Stimulated activated CD8-positive, alpha-beta memory T cell treated with anti-CD3 and anti-CD28 coated beads, Interleukin-2, amount 100 ng/mL, for 1 hour (primary cell): ENCODE measurements at places on chromosomes 12 and 14.
A peak's percentile ranks its signal among the peaks of the same experiment; 100 is the strongest.

DNA sequence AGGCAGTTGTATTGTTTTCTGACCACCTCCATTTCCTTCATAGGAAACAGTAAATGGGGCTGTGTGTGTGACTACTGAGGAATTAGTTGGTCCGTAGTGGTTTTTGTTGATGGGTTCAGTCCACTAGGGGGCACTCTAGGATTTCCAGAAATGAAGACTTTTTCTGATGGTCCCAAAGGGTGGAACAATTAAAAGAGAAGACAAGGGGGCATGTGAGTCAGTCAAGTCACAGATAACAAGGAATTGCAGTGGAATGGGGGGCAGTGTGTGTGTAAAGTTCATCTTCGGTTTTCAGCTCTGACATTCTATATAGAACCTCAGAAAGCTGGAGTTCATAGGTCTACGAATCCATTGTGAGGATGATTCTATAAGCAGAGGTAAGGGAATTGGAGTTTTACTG is 186.6 kb upstream of the OR4E1 start:
- no peak for DNase-seq

DNA sequence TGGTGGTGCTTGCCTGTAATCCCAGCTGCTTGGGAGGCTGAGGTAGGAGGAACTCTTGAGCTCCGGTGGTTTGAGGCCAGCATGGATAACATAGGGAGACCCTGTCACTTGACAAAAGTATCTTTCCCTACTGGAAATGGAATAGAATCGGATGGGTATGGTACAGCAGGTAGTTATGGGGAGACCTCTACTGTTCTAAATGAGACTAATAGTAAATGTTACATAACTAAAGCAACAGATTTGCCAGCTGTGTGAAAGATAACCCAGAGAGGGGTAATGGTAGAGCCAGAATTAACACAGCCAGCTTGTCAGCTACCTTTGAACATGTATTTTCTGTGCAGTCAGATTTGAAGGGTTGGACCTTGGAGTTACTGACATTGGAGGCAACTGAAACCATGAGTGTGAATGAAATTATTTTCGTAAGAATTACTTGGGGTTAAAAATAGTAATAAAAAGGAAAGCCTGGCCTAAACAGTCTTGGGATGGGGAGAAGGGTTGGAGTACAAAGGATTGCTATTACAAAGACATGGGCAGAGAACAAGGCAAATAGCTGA is 21.7 kb upstream of the NUP107 start:
- no peak for DNase-seq

- DNase-seq = peak; percentile 33
These were observed at the start of gene B4GALNT1 for GRCh38 chr12:57632958-57633840. Gene B4GALNT1, minus strand, starts transcription at chr12:57633201. Its CDS starts 1,069 bp downstream, at chr12:57632132.

GRCh38 chr12:6167327-6168280 is 32.6 kb upstream of the CD9 start:
- peak; percentile 31 for DNase-seq

DNA sequence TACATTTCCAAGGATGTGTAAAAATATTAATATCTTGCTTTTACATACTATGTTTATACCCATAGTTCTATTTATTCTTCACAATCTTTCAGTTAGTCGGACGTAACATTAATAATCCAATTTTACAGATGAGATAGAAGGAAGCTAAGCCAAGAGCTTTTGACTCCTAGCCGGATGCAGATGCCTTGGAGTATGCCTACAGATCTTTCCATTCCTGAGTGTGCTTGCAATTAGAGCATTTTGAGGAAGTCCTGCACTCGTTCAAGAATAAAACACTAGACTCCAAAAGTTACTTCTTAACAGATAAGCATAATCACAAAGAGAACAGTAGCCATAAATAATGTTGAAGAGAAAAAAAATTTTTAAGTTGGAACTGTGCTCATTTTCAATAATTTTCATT is 337.6 kb upstream of the CLEC14A start:
- DNase-seq = no peak

GRCh38 chr14:35808076-35808637 is 938 bp downstream of the RALGAPA1 start:
- DNase-seq = no peak

DNA sequence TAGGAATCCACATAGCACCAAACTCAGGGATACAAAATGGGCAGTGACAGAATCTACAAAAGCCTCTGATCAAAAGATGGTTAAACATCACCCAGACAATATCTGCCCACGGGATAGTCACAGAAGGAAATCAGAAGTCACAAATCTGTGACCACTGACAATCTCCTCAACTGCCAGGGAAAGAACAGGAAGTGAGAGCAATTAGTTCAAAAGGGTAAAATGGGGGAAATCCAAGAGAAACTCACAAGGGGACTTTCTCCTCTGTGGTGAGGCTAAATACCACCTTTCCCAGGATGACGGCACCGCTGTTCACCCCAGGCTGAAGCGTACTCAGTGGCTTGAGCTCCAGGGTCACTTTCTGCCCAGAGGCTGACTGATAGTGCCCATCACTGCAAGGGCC is 10.7 kb downstream of the TTC5 start:
- no peak for DNase-seq

GRCh38 chr12:67909681-67910080 is 79.6 kb upstream of the IFNG-AS1 start:
- no peak for DNase-seq

GRCh38 chr12:94586589-94587259 is 63.6 kb downstream of the TMCC3 start:
- DNase-seq = no peak

- DNase-seq = no peak
These were observed 253.4 kb upstream of the SRRM4 start for GRCh38 chr12:118727979-118728366.

- DNase-seq = no peak
These were observed 5.0 kb upstream of the SRSF9 start for GRCh38 chr12:120474616-120474960.

DNA sequence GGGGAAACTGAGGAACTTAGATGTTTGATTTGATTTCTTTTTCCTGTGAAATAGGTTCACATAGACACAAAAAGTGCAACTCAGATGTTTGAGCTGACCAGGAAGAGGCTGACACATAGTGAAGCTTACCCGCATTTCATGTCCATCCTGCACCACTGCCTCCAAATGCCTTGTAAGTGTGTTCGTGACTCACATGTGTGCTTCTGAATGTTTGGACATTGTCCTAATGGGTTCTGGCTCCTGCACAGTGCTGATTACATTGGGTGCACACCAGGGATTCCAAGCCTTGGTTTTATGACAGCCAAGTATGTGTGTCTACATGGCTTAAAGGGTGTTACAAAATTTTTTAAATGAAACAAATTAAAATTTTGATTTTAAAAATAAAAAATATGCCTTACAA is 137.4 kb downstream of the DAAM1 start:
- no peak for DNase-seq

- no peak for DNase-seq
These were observed 7.4 kb upstream of the SLC25A29 start for GRCh38 chr14:100313464-100314230.

- DNase-seq = no peak
These were observed 34.5 kb upstream of the VRK1 start for GRCh38 chr14:96762650-96763049.

GRCh38 chr14:50797250-50798047 is 33.5 kb downstream of the NIN start:
- no peak for DNase-seq

GRCh38 chr14:94173471-94173884 is 644 bp upstream of the PPP4R4 start:
- no peak for DNase-seq

- no peak for DNase-seq
These were observed 104.0 kb upstream of the PTPRB start for GRCh38 chr12:70741256-70741655.

DNA sequence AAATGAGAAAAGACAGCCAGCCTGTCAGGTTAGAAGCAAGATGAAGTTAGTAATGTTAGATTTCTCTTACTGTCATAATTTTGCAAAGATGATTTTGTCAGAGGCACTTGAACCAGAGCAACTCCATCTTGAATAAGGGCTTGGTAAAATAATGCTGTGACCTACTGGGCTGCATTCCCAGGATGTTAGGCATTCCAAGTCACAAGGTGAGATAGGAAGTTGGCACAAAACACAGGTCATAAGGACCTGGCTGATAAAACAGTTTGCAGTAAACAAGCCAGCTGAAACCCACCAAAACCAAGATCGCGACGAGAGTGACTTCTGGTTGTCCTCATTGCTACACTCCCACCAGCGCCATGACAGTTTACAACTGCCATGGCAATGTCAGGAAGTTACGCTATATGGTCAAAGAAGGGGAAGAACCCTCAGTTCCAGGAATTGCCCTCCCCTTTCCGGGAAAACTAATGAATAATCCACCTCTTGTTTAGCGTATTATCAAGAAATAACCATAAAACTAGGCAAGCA is 1313.5 kb upstream of the TMEM132C start:
- no peak for DNase-seq

DNA sequence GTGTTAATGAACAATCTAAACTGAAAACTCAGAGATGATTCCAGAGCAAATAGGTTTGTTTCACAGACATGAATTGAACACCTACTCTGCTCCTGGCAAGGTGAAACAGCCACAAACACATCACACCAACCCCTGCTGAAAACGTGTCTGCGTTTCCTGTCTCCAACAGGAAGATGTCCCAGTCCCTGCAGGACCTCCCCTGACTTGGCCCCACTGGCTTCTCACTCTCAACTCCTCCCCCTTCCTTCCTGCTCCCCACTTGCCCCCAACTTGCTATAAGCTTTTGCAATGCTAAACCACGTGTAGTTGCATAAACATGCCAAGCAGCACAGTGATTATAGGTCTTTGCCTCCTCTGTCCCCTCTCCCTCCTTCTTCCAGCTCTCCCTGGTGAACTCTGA is 567.6 kb downstream of the BCL11B start:
- DNase-seq = peak; percentile 4

GRCh38 chr12:31989571-31990362 is 30.6 kb downstream of the RESF1 start:
- no peak for DNase-seq

GRCh38 chr14:65419593-65420252 is 7.2 kb downstream of the FUT8 start:
- no peak for DNase-seq

DNA sequence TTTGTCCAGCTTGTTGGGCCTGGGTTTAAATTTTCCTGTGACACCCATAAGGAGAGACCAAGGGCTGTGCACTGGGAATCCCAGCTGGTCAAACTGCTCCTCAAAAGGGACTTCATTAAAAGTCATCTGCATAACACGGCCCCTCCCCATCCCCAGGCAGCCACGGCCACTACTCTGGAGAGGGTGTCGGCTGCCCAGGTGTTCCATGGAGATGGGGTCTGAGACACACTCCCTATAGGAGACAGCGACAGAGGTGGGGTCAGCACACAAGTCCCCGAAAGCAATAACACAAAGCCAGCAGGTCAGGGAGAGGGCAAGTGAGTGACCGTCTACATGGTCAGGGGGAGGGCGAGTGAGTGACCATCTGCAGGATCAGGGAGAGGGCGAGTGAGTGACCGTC is 75.6 kb upstream of the BCL11B start:
- no peak for DNase-seq

GRCh38 chr12:26361964-26362363 is 166.6 kb downstream of the SSPN start:
- no peak for DNase-seq

DNA sequence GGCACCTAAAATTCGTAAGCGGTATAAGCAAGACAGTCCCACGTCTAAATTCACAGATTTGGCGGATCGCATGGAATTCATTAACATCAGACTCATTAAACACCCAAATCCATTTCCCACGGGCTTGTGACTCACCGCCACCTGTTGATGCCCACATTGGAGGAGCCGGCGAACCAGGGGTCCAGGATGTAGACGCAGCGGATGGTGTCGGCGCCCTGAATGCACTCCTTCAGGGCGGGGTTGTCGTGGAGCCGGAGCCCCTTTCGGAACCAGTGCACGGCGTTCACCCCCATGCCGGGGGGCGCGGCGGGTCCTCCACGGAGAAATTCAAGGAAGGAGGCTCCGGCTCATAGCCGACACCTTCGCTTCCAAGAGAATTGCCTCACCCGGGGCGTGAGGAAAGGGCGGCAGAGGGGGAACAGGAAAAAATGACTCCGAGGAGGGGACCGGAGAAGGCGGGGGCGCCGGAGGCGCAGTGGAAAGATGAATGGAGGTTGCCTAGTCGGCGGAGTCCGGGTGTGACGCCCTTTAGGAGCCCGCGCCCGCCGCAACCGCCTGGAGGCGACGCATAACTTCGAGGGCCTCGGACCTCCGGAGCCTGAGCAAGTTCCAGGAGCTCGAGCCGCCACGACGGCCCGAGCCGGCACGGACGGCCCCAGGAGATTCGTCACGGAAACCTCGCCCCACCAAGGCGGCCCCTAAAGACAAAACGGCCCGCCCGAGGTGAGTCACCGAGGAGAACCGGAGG is 506 bp downstream of the CRY1 start:
- DNase-seq = no peak

DNA sequence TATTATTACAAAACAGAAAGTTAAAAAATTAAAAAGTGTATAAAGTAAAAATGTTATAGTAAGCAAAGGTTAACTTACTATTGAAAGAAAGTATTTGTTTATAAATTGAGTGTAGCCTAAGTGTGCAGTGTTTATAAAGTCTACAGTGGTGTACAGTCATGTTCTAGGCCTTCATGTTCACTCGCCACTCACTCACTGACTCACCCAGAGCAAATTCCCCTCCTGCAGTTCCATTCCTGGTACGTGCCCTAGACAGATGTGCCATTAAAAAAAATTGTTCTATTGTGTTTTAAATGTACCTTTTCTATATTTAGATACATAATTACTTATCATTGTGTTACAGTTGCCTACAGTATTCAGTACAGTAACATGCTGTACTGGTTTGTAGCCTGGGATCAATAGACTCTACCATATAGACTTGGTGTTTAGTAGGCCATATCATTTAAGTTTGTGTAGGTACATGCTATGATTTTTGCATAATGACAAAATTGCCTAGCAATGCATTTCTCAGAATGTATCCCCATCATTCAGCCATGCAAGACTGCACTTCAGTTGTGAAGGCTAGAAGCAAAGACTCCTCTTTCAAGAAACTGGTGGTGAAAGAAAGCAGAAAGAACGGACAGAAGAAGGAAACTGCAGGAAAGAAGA is 100.6 kb downstream of the DACT1 start:
- no peak for DNase-seq

- no peak for DNase-seq
These were observed 522.5 kb downstream of the RMST start for GRCh38 chr12:97984974-97985580.

GRCh38 chr14:56720703-56721460 is 89.4 kb downstream of the OTX2 start:
- no peak for DNase-seq

DNA sequence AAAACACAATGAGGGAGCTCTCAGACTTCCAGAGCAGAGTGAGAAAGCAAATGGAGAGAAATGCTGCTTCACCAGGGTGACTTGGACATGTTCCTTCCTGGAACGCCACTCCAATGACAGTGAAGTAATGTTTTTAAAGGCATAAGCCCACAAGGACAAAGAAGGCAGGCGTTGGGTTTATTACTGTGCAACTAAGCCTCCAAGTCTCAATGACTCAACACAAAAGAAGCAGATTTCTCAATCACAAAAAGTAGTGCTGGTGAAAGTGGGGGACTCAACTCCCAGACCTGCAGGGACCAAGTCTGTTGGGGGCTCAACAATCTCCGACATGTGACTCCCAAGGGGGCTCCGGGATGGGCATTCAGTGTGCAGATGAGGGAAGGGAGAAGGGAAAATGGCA is 505.2 kb downstream of the BCL11B start:
- no peak for DNase-seq
